Left colon (tissue), 2 donors: ENCODE measurements at places on chromosomes 6 and 20.

GRCh38 chr6:52400313-52401041 is 19.7 kb upstream of the EFHC1 start:
- no peak for DNase-seq

GRCh38 chr20:63309261-63310071 is 16.5 kb downstream of the COL20A1 start:
- no peak for DNase-seq

DNA sequence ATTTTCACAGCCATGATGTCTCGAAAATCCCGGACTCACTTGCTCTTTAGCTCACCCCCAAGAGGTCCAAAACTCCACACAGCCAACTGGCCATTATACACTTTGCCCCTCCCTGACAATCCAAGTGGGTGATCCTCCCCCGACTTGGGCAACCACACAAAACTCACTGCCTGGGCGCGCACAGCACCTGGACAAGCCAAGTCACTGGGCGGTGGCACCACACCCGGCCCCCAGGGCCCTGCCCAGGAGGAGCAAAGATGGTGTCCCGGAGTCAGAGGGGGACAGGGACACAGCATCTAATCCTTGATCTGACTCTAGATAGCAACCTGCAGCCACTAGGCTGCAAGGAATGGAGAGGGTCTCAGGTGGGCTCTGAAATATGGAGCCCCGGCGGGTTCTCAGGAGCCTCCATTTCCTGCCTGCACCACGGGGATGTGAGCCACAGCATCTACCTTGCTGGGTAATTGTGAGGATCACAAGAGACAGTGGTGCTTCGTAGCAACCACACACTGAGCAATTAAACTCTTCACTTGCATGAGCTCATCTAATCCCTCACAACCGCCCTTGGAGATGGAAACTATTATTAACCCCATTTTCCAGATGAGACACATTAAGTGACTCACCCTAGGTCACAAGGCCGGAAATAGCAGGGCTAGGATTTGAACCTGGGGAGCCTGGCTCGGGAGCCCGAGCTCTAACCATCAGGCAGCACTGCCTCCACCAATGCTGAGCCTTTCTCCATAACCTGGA is 66.6 kb downstream of the BMP7 start:
- no peak for DNase-seq

- DNase-seq: no peak
Measured at GRCh38 chr20:48812600-48813445, 15.0 kb downstream of the PREX1 start.

DNA sequence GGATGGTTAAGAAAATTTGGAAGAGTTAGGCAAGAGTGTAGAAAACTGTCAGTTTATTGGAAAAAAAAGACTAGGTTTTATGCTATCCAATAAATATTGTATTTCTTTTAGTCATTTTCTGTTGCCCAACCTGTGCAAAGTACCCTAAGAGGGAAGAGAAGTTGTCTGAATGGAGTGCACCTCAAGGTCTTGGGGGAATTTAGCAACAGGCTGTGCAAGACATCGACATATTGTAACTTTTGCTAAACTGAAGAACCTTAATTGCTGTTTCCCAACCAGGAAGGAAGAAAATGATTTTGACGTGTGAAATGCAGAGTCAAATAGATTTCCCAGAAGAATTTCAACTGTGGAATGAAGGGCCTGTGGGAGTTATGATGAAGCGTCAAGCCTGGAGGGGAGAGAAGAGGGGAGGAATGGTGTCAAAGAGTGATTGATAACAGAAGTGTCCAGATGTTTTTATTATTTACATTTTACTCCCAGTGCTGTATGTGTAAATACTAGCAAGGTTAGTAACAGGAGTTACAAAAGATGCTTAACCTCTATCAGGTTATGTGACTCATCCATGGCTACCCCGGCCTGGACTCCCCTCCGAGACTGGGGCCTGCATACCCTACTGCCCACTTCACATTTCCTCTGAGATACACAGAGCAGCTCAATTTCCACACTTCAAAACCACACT is 246.8 kb downstream of the MYLK4 start:
- DNase-seq: no peak

- DNase-seq: no peak
Measured at GRCh38 chr6:35041086-35041861, 99.9 kb downstream of the TCP11 start.

GRCh38 chr20:49916146-49917002 is 1.0 kb upstream of the SPATA2 start:
- DNase-seq: peak; percentile 68

DNA sequence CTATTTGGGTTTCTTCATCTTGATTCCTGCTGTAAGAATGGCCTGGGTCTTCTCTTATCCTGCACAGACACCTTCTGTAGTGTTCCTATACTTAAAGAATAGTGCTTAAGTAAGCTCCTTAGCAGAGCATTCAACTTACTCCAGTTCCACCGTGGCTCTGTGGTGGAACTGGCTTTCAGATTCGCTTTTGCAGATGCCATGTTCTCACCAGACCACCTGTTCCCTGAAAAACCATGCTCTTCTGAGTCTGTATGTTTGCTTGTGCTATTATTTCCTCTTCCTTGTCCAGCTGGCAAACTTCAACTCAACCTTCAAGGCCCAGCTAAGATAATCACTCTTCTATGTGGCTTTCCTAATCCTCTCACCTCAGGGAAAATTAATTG is 4.9 kb downstream of the ELMO2 start:
- DNase-seq: no peak

GRCh38 chr20:37986873-37987601 is 46.2 kb downstream of the TTI1 start:
- peak; percentile 66 for DNase-seq
